NCI-H524 treated with DMSO at 0.1 percent for 48 hours (cell line): ENCODE measurements at places on chromosomes 2 and 18.

- no peak for DNase-seq
Measured at GRCh38 chr2:152743002-152743401, 24.6 kb downstream of the ARL6IP6 start.

GRCh38 chr2:98278074-98278473, 68.2 kb upstream of the CNGA3 start:
- DNase-seq, result no peak

GRCh38 chr2:2699121-2699505, 368.0 kb upstream of the MYT1L start:
- no peak for DNase-seq

DNA sequence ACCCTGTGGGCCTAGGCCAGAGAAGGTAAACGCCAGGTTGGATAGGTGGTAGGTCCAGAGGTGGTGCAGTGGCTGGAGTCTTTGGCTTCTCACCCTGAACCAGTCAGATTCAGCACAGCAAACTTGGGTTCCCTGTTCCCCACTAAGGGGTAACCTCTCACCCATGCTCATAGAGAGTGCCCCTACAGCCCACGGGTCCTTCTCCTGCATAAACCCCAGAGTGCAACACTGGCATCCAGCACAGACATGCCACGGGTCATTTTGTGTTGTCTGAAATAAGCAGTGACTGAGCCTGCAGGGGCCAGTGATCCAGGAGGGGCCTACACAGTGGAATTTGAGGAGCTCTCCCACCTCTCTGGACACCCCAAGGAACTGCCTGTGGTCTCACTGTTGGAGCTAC, 40.5 kb upstream of the ATP6V1B1 start:
- no peak for DNase-seq

DNA sequence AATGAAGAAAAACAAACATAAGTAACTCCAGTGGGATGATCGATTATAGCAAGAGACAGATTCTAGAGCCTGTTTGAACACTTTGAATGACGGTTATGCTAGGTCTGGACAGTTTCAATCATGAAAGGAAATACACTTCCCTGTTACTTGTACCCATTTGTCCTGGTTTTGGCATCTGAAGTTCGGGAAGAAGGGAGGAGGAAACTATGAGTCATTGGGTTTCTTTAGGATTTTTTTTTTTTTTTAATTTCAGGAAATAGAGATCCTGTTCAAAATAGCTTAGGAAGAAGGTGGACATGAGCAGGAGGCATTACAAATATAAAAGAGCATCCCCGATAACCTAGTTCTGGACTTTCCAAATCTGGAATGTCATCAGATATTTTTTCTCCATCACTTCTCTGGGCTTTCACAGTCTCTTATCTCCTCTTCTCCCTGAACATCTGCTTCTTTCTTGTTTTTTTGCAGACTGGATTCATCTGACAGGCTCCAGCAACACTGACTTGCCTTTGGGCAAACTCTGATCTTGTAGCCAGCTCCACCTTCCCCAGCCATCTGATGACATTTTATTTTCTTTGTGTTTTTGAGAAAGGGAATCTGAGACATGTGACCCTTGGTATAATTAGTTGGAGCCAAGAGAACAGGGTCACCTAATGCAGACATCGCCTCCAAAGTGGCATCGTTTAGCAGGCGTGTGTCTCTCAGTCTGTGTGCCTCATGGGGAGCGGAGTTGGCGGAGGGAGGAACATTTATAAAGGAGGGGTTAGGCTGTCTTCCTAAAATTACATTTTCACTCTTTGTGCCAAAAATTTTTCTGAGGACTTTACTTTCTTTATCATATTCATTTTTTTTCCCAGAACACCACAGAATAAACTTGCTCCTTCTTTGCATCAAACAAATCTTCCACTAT, 195.3 kb upstream of the EPHA4 start:
- DNase-seq, result no peak

- DNase-seq, result no peak
Measured at GRCh38 chr2:73451263-73451972, 65.8 kb downstream of the ALMS1 start.

GRCh38 chr2:186894478-186894877, 45.5 kb upstream of the ZSWIM2 start:
- DNase-seq, result no peak

GRCh38 chr2:234472155-234472554, 24.7 kb downstream of the ARL4C start:
- no peak for DNase-seq

- DNase-seq, result no peak
Measured at GRCh38 chr2:153808679-153809078, 63.0 kb upstream of the GALNT13 start.

GRCh38 chr2:79576451-79576850, 63.6 kb downstream of the CTNNA2 start:
- no peak for DNase-seq

- no peak for DNase-seq
Measured at GRCh38 chr2:133955169-133955568, 298.7 kb upstream of the MGAT5 start.

GRCh38 chr2:152472481-152472887, 137.5 kb downstream of the FMNL2 start:
- DNase-seq, result no peak

DNA sequence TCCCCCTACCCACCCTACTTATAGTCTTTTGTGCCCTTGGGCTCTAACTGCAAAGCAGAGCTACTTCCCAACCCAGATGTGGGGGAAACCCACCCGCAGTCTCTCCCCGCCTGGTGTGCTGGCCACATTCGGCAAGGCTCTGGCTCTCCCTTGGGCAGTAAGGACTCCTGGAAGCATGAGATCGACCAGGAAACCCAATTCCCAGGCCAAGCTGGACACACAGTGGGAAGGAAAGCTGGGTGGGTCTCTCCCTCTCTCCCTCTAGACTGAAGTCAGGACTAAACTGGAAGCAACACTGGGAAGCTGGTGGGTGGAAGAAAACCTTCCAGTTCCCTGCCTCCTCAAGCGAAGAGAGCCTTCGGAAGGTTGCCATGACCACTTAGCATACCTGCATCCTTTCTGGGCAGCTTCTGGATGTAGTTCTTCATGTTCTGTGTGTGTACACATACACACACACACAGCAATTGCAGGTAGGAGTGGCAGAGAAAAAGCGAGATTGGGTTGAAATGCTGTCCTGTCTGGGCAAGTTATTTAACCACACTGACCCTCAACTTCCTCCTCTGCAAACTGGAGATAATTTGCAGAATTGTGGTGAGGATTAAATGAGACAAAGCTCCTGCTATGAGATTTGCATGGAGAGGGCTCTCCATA, 33.9 kb downstream of the ZBTB7C start:
- no peak for DNase-seq

GRCh38 chr18:45111502-45111848, 430.8 kb downstream of the SETBP1 start:
- DNase-seq, result no peak

DNA sequence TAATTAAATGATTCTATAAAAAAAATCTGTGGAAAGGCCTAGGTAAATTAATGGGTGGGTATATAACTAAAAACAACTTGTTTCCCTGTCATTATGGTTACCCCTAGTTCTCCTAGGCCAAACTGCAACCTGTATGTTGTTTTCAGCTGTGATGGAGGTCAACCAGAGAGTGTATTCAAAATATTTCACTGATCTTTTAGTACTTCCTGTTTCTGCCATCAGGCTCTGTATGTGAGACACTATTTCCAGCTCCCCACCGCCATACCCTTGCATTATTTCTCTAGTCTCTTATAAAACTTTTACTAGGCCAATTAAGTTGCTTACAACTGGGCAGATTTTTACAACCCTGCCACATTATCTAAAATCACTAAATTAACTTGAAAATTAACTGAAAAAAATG, 21.0 kb upstream of the CDKL4 start:
- DNase-seq, result no peak

- DNase-seq, result no peak
Measured at GRCh38 chr2:235958221-235958930, 209.8 kb downstream of the GBX2 start.

DNA sequence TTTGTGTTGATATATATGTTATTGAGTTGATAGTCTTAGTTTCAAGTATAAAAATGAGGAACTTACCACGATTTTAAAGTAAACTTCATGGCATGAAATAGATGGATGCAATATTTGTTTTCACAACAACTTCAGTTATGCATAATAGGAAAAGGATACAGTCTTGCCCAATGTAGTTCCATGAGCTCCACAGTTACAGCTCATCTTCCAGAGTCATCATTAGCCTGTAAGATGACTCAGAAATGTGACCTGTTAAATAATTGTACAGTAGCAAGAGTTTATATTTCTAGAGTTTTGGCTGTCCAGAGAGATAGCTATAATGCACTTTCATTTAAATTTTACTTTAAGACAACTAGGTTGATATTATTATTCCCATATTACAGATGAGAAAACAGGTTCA, 80.9 kb upstream of the ARHGAP28 start:
- DNase-seq, result no peak

GRCh38 chr2:48753228-48753627, 2.3 kb downstream of the LHCGR start:
- DNase-seq, result no peak

GRCh38 chr18:22637787-22638186, 220.1 kb upstream of the CTAGE1 start:
- DNase-seq, result no peak

DNA sequence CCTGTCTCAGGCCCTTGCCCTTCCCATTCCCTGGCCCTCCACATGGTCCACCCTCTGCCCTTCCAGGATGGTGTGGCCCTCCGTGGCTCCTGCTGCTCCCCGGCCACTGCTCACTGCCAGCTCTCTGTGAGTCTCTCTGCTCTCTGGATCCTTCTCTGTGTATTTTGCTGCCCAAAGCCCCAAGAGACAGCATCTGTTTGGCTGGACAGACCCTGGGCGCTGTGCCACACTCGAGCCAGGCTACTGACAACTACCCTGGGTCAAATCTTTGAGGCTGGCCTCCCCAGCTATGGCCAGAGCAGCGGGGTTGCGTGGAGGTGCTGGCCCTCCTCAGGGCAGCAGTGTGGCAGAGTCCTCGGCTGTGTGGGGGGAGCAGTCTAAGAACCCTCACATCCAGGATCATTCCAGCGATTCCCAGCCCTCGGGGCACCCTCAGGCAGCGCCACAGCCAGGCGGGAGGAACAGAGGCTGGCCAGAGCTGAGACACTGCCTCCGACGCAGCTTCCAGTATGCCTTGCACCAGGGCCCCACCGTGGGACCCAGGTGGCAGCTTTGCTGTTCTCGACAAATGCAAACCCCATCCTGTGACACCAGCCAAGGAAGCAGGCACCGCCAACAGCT, 139.4 kb upstream of the GLI2 start:
- DNase-seq, result no peak

- DNase-seq, result no peak
Measured at GRCh38 chr2:190637903-190638618, 10.8 kb upstream of the NAB1 start.

- DNase-seq, result no peak
Measured at GRCh38 chr2:156540706-156541105, 104.5 kb downstream of the GPD2 start.

- no peak for DNase-seq
Measured at GRCh38 chr2:36173760-36174404, 181.7 kb upstream of the CRIM1 start.

DNA sequence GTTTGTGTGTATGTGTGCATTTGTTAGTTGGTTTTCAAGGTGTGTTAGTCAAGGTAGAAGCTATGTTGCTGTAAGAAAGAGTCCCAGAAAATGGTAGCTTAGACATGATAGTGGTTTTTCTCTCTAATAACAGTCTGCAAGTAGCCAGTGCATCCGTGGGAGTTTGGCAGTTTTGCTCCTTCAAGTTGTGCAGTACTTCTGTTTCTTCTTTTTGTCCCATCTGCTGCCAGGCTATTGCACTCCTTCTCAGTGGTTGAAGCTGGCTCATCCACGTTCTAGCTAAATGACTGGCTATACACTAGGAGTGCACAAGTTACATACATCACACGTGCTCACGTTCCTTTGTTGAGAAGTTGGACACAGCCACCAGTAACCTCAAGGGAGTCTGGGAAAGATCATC, 134.7 kb downstream of the ASXL3 start:
- no peak for DNase-seq

GRCh38 chr18:62324917-62325805, at the start of gene TNFRSF11A:
TSS of gene TNFRSF11A (plus strand) at chr18:62325310. CDS start at chr18:62325353, 43 bp downstream.
- no peak for DNase-seq

GRCh38 chr18:46652372-46652771, 4.6 kb downstream of the LOXHD1 start:
- DNase-seq, result peak; percentile 36

- no peak for DNase-seq
Measured at GRCh38 chr18:59640721-59641120, 56.5 kb downstream of the CCBE1 start.

- DNase-seq, result no peak
Measured at GRCh38 chr2:111664275-111664850, 219.6 kb downstream of the ANAPC1 start.

DNA sequence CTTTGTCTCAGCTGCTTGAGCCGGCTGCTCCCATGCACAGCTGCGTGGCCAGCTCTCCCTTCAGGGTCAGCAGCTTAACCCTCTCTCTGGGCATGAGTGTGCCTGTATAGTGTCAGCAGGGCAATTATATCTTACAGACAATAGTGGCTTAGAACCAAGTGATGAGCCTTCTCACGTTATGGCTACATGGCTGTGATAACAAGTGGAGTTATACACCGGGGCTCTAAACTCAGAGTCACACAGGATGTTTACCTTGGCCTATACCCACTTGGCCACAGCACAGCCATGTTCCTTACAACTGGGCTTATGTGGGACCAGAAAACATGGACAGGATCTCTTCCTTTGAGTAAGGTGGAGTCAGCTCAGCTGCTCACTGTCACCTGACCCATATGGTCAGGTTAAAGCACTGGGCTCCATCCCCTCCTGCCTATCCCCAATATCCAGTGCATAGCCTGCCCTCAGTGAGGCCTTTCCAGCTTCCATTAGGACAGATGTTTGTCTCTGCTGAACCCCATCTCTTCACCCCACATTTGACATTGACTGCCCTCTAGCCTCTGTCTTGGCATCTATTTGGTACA, 294.2 kb upstream of the NCKAP5 start:
- DNase-seq, result no peak

GRCh38 chr18:45081566-45082181, 401.0 kb downstream of the SETBP1 start:
- no peak for DNase-seq

- DNase-seq, result no peak
Measured at GRCh38 chr2:79993144-79993543, 311.4 kb downstream of the LRRTM1 start.

GRCh38 chr2:18208956-18209355, 330.5 kb downstream of the KCNS3 start:
- peak; percentile 78 for DNase-seq

- DNase-seq, result no peak
Measured at GRCh38 chr2:55051026-55051866, 995 bp upstream of the RTN4 start.

DNA sequence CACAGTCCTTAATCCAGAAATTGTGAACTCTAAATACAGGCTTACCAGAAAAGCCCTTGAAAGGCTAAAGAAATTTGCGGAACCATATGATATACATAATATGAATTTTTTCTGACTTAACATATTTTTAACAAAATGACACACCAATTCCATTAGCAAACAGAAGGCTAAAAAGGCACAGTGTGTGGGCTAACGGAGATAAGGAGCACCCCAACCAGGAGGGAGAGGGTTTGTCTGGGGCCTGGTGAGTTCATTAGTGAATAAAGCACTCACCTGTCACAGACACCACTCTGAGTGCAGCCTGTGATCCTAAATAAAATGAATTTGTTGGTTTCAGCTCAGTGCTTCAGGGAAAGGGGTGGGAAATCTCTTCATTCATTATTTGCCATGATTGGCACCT, 2.7 kb upstream of the FECH start:
- DNase-seq, result no peak
